ENCODE measurements at places on chromosomes 12 and 14. TPM values are rescaled to one million over a fixed set of nuclear protein-coding genes. Genes with fewer than 3 reads are reported as not detected.

DNA sequence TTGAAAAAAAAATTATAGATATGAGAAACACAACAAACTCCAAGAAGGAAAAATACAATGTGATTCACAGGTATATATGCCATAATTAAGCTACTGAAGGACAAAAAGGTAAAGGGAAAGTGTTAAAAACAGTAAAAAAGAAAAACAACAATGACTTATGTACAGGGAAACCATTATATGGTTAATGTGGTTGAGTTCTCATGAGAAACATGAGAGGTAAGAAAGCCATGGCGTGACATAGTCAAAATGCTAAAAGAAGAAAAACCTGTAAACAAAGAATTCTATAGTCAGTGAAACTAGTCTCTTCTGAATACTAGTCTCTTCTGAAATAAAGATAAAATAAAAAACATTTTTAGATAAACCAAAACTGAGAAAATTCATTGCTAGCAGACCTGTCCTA is 109.1 kb downstream of the NEDD1 start:
- DNase-seq = no peak
- H3K27ac ChIP-seq = no peak overlapping the region
- no peaks in the 10 kb centered on the region for H3K27me3 ChIP-seq
- no peaks in the 10 kb centered on the region for H3K4me1 ChIP-seq

DNA sequence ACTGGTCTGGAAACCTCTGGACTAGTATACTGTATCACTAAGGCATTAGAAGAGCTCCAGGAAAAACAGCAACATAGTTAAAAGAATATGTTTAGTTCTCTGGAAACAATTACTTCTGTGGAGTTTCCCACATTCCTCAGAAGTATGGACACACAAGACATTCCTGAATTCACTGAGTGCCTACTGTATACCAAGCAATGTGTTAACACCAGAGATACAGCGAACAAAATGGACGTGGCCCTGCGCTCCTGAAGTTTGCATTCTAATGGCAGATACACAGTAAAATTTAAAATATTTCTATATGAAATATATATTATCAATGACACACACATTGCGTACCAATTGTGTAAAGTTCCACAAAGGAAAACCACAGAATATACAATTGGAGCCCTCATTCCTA is 1.1 kb downstream of the ANGEL1 start:
- peak overlapping the region; percentile 60 for H3K4me3 ChIP-seq
- H3K36me3 ChIP-seq = peaks cover 19% of the 10 kb centered on the region
- no peaks in the 10 kb centered on the region for H3K27me3 ChIP-seq
- DNase-seq = no peak

DNA sequence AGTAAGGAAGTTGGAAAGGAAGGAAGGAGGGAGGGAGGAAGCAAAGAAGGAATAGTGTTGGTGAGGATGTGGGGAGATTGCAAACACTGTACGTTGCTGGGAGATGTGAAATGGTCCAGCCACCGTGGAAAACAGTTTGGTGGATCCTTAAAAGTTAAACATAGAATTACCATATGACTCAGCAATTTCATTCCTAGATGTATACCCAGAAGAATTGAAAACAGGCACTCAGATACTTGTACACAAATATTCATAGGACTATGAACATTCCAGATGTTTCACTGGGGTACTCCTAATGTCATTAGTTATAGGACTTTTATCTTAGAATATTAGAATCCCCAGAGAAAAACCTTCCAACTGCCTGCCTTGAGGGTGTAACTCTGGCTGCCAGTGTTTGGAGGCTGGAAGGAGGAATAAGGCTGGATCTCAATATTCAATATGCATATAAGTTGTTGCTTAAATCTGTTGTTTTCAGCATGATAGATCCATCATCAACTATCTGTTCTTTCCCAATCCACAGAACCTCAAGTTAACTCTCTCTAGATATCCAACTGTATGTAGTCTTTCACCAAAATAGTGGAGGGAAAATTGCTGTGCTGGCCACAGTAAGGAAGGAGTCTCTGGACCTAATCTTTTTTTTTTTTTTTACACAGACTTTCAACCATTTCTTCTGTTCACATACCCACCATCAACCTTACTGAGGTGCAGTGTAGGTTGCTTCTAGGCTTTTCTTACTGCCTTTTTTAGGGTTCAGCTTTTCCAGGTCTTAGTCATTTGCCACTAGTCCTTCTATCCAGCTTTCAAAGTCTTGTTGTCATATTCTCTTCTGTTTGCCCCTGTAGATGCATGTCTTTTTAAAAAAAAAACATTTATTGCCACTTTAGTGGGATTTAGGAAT is 94.5 kb downstream of the DNAI7 start:
- no peaks in the 10 kb centered on the region for H3K36me3 ChIP-seq
- DNase-seq = no peak
- H3K4me1 ChIP-seq = no peaks in the 10 kb centered on the region
- H3K27me3 ChIP-seq = no peaks in the 10 kb centered on the region

DNA sequence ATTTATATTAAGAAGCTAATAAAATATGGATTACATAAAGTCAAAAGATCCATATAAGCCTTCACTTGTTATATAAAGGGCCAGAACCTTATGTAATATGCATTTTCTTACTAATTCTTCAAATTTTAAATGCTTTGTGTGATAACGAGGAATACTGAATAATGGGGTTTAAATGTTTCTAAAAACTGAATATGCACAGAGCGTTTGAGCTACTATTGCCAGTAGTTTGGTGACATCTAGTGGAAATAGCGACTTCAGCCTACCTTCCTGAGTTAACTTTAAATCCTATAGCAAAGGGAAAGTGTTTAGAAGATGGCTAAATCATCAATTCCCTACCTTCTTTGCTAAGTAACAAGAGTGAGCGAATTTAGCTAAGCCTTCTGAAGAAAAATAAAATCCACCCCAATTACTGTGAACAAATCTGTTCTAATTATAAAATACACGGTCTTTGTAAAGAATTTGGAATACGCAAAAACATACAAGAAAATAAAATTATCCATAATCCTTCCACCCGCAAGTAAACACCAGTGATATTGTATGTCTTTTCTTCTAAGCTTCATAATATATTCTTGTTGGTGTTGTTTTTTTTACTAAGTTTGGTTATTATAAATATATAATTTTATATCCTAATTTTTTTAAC is 115.5 kb upstream of the G2E3 start:
- H3K4me3 ChIP-seq = no peak overlapping the region
- peak; percentile 53 for DNase-seq
- no peak overlapping the region for H3K27ac ChIP-seq
- no peaks in the 10 kb centered on the region for H3K4me1 ChIP-seq

DNA sequence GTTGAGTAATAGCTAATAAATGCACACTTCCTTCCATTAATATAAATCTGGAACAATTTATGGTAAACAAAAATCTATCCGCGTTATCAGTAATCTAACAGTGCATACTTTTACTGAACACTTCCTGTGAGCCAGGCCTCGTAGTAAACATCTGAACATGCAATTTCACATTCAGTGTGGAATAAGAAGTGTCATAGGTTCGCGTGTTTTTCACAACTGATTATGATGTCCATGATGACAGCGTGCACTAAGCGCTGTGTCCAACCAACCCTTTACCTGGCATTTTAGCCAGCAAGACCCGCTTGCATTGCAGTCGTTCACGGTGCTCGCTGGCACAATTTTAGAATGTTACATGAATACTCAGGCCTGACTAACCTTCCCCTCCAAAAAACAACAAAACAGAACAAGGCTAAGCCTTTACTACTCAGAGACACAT is 2.1 kb downstream of the PNMA1 start:
- H3K4me1 ChIP-seq = peaks cover 4% of the 10 kb centered on the region
- peak overlapping the region; percentile 62 for H3K4me3 ChIP-seq
- no peak overlapping the region for H3K27ac ChIP-seq
- DNase-seq = peak; percentile 12

The DPPA3 gene
- total RNA-seq = not detected

The CBLN3 gene
- total RNA-seq = 2.3 TPM

The GPR65 gene
- not detected for total RNA-seq

All from cardiac muscle cell (in vitro differentiated cells and primary cell).